OCI-LY7 (cell line): ENCODE measurements at places on chromosomes 7 and 10. TPM values are rescaled to one million over a fixed set of nuclear protein-coding genes. Genes with fewer than 3 reads are reported as not detected.

- no peak for DNase-seq
Measured at GRCh38 chr7:90804370-90804769, 208.2 kb downstream of the CDK14 start.

GRCh38 chr10:103584216-103585010 lies 90.9 kb downstream of the NEURL1 start:
- DNase-seq: peak; percentile 71

GRCh38 chr10:44300666-44301649 lies 83.9 kb downstream of the CXCL12 start:
- no peak for DNase-seq

GRCh38 chr7:27251652-27252590 lies 9.3 kb downstream of the EVX1 start:
- DNase-seq: no peak

DNA sequence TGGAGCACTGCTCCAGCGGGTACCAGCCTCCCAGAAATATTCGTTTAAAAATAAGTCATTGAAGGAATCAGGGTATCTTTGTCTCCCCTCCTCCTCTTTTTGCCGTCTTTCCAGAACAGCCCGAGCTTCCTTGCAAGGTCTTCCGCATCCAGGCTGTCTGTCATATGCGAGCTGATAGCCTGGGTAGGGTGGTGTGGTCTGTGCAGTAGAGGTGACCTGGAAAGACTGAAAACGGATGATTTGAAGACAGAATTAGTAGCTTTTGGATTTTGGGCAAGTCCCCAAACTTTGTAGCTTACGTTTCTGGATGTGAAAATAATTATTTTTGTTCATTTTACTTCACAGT lies 480 bp downstream of the VPS50 start:
- peak; percentile 14 for DNase-seq

DNA sequence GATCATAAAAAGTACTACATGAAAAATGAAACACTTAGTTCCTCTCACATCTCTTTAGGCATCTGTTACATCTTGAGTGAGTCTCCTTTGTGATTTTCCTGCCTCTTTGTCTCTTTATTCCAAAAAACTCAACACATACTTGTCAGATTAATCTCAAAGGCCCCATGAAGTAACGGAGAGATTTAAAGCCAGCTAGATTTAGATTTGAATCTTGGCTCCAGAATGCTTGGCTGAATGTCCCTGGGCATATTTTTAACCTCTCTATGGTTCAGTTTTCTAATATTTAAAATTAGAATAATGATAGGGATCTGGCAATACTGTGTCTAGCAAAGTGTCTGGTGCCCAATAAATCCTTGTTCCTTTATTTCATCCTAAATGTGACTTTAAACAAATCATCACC lies 140.0 kb downstream of the DGKB start:
- DNase-seq: no peak

DNA sequence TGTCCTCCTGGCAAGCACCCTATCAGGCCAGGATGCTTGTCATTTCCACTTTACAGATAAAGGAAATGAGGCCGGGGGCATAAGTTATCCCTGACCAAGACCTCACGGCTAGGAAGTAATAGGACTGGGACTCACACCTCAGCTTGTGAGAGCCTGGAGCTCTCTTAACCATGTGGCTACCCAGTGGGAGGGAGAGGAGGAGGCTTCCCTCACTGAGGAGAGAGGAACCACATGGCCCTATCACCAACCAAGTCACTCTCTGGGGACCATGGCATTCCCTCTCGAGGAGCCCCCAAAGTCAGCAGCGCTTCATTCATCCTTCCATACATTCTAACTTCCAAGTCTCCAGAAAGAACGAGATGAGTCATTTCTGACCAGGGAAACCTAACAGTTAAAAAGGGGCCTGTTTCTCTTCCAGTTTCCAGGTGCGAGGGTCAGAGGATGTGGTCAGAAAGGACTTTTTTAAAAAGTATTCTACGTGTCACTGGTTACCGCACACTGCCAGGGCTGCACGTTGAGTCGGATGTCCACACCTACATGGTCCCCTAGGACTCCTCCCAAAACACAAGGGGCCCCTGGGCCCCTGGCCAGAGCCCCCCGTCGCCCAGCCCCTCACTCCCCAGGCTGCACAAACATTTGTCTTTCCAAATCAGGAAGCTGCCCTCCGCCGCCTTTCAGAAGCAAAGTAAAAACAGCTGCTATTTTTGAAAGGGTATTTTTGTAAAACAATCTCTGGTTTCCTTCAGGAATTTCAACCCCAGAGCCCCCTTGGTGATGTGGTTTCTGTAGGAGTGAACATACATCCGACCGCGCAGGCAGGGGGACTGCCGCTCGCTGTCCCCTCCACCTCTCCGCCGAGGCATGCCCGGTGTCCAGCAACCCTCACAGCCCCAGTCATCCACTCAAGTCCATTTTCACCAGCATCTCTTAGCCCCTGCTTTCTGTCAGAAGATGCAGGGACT lies 128.2 kb upstream of the CHST15 start:
- peak; percentile 74 for DNase-seq

- DNase-seq: no peak
Measured at GRCh38 chr7:56115852-56116538, at the start of gene NUPR2. NUPR2 (minus strand) TSS chr7:56116417; CDS start chr7:56116314, 103 bp downstream.

GRCh38 chr7:3722396-3722922 lies 421.4 kb downstream of the SDK1 start:
- peak; percentile 35 for DNase-seq

GRCh38 chr10:63114031-63114814 lies 18.9 kb upstream of the NRBF2 start:
- no peak for DNase-seq

DNA sequence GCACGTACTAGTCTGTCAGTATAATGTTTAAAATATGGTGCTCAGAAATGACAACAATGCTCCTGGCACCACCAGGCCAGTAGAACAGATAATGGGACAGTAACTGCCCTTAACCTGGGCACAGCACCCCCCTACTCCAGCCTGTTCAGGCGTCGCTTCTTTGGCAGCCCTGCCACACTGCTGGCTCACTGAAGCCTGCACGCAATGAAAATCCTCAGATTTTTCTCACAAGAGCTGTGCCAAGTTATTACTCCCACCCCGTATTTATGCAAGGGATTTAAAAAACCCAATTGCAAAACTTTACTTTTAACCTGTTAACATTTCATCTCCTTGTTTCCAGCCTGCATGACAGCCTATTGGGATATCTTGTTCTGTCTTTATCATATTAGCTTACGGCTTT lies 56.6 kb upstream of the LAMB1 start:
- DNase-seq: no peak

GRCh38 chr10:97270523-97271154 lies 21.8 kb downstream of the ARHGAP19 start:
- DNase-seq: no peak

- no peak for DNase-seq
Measured at GRCh38 chr10:63503395-63503794, 17.8 kb upstream of the REEP3 start.

- DNase-seq: no peak
Measured at GRCh38 chr10:43843321-43844101, 194.8 kb upstream of the ZNF32 start.

DNA sequence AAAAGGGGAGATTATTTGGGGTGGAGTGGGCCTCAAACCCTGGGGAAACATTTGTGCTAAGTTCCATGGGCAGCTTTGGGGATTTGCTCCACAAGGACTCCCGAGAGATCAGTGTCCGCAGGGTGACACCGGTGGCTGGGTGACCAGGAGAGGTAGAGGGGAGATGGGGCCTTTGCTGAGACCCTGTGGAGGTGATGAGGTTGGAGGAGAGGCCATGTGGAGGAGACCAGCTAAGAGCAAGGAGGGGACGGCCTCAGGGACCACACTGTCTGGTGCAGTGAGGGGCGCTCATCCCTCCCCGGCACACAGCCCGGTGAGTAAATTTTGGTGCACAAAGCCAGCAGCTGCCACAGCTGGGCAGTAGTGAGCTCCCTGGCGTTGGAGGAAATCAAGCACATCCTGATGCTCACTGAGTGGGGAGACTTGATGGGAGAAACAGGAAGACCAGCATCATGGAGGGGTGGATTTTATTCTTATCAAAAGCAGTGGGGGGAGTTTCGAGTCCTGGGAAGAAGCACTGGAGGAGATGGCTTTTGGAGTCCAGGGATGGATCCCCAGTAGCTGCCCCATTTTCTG lies 20.2 kb upstream of the ELFN1 start:
- no peak for DNase-seq

GRCh38 chr10:79385392-79385795 lies 38.1 kb downstream of the PPIF start:
- no peak for DNase-seq

- DNase-seq: no peak
Measured at GRCh38 chr10:35412900-35413491, 76.7 kb downstream of the CCNY start.

DNA sequence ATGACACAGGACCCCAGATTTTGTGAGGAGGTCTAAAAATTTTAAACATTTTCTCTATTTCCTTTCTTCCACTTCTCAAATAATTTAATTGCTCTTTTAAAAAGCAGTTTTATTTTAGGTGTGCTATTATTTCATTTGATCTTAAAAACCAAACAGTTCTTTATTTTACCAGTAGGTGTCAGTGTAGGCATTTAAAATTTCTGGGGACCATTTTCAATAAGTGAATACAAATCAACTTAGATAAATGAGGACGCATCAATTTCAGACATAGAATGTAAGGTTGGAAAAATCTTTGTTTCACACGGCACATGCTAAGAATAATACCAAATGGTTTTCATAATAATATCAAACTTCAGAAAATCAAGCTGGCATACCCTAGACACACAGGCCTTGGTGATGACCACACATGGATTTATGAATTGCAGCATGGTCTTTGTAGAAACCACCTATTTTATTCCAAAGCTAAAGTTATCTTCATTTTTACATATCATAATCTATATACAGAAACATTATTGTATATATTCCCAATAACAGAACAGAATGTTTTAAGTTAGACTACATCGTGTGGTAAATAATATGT lies 127.6 kb upstream of the SLC26A5 start:
- peak; percentile 24 for DNase-seq

DNA sequence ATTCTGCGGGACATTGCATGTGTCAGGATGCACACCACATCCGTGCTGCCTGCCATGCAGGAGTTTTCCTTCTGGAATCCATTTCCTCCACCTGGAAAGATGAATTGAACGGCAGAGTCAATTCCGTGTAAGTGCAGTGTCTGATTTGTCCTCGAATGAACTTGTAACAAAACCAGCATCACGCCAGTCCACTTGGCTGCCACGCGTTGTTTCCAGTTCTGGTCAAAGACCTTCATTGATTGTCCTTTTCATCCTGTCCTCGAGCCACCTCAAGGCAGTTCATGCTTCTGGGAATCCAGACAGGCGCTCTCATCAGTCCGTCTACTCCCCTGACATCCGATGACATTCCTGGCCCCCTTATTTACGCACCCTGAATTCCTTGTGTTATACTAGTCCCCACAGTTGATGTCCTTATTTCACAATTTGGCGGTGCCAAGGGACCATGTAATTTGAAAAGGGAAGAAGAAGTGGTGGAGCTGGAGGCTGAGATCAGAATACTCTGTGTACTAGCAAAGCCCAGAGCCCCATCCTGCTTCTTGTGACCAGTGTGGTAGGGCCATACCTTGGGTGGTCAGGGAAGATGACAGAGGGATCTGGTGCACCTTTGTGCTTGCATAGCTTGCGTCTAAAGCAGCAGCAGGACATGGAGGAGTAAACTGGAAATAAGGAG lies 502.2 kb downstream of the PLXNA4 start:
- no peak for DNase-seq

DNA sequence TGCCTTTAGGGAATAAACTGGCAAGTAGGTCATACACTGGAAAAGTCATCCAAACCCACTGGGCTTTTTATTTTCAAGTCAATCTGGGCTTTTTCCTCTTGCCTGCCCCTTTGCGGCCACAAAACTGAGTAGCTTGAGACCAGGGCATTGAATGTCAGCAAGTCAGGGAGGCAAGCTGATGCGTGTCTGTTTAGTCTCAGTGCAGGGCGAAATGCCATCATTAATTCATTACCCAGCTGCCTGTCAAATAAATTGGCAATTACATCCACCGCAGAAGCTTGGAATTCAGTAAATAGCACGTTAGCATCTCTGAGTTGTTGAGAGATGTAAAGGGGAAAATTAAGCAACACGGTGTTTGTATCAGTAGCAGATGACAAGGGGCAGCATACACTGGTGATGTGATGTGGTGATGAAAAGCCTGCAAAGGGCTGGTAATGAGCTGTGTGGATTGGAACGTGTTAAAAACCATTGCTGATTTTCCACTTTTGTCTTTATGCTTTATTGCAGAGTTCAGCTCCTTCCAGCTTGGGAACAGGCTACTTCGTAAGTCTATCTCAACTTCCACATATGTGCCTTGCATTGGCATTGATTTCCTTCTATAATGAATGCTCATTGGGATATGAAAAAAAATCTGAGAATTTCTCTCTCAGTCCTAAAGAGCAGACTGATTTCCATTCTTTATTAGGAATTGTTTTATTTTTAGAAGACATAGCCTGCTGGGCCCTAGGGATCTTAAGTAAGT lies 535.9 kb downstream of the AUTS2 start:
- DNase-seq: no peak

SLC18A2 gene
- total RNA-seq: not detected in 2 replicates

SLC26A5 gene
- not detected in 2 replicates for total RNA-seq

KLF14 gene
- not detected in 2 replicates for total RNA-seq

CTAGE8 gene
- total RNA-seq: not detected in 2 replicates

CDHR1 gene
- not detected in 2 replicates for total RNA-seq

WEE2 gene
- not detected in 2 replicates for total RNA-seq

PRPS1L1 gene
- total RNA-seq: not detected in 2 replicates

CPN1 gene
- not detected in 2 replicates for total RNA-seq
